ENCODE measurements at places on chromosomes 4 and X. TPM values are rescaled to one million over a fixed set of nuclear protein-coding genes. Genes with fewer than 3 reads are reported as not detected.

DNA sequence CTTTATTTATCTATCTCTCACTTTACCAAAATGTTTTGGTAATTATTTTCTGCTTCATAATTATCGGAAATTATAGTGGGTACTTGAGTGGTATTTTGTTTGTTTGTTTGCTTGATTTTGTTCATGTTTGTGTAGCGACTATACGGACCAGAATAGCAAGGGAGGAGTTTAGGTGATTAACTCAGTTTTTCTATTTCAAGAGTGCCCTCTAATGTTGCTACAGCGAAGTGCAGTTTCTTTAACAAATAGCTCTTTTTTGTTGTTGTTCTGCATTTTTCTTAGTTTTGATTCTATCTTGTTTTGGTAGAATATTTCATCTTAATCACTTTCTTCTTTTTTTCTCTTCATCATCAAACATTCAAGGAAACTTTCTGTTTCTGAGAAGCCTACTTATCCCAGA is 40.8 kb upstream of the QRFPR start:
- peaks cover 6% of the 10 kb centered on the region for H3K27me3 ChIP-seq
- no peak overlapping the region for H3K27ac ChIP-seq
- no peaks in the 10 kb centered on the region for H3K36me3 ChIP-seq
- no peaks in the 10 kb centered on the region for H3K4me1 ChIP-seq
- no peak overlapping the region for H3K4me3 ChIP-seq

NEUROG2 gene
- total RNA-seq, result not detected

GRCh38 chr4:37890801-37891259 is at the start of gene TBC1D1:
TSS of gene TBC1D1 (plus strand) at chr4:37891084. CDS start at chr4:37902096, 11,012 bp downstream.
- H3K4me1 ChIP-seq, result peaks cover 27% of the 10 kb centered on the region
- peak within 1 kb of the TSS; percentile 84 for H3K4me3 ChIP-seq
- no peaks in the 10 kb centered on the region for H3K36me3 ChIP-seq
- peaks cover 11% of the 10 kb centered on the region for H3K27me3 ChIP-seq
- H3K27ac ChIP-seq, result peak within 1 kb of the TSS; percentile 80
- DNase-seq, result peak; percentile 20

- H3K4me3 ChIP-seq, result no peak overlapping the region
- H3K4me1 ChIP-seq, result no peaks in the 10 kb centered on the region
- H3K27ac ChIP-seq, result no peak overlapping the region
These were observed 36.8 kb downstream of the RAP1GDS1 start for GRCh38 chr4:98298022-98298421.

DNA sequence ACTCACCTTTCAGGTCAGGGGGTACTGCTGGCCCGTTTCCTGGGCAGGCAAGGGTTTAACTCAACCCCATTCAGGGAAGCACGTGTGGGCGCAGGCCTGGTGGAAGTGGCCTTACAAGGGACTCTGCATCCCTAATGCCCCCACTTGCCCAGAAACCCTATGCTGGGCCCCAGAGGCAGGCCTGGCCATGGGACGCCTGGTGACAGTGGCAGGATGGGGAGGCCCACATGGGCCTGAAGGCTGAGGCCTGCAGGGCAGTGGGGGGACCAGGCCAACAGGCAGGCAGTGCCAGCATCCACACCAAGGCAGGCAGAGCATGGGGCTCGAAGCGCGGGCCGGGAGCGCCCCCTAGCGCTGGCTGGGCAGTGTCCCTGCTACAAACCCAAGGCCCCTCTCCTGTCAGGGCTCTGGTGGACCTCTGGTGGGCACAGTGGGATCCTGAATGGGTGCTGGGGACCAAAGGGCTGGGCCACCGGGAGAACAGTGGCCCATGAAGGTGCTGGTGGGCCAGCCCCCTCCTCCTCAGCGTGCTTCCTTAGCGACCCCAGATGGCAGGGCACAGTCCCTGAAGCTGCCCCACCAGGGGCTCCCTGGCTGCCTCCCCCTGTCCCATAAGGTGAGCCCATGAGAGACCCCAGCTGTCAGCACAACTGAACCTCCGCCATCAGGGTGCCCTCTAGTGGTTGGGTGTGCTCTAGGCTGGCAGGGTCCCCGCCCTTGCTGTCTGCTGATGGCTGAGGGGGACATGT is 16.8 kb downstream of the FGFR3 start:
- no peaks in the 10 kb centered on the region for H3K27me3 ChIP-seq
- peak; percentile 48 for DNase-seq
- no peaks in the 10 kb centered on the region for H3K36me3 ChIP-seq
- H3K27ac ChIP-seq, result no peak overlapping the region
- no peaks in the 10 kb centered on the region for H3K4me1 ChIP-seq

PLP1 gene
- total RNA-seq, result 0.08 TPM

GRCh38 chrX:112834031-112834845 is 6.4 kb downstream of the AMOT start:
- H3K27ac ChIP-seq, result no peak overlapping the region
- H3K4me3 ChIP-seq, result no peak overlapping the region
- H3K4me1 ChIP-seq, result no peaks in the 10 kb centered on the region
- no peaks in the 10 kb centered on the region for H3K36me3 ChIP-seq
- DNase-seq, result no peak
- H3K27me3 ChIP-seq, result no peaks in the 10 kb centered on the region

DNA sequence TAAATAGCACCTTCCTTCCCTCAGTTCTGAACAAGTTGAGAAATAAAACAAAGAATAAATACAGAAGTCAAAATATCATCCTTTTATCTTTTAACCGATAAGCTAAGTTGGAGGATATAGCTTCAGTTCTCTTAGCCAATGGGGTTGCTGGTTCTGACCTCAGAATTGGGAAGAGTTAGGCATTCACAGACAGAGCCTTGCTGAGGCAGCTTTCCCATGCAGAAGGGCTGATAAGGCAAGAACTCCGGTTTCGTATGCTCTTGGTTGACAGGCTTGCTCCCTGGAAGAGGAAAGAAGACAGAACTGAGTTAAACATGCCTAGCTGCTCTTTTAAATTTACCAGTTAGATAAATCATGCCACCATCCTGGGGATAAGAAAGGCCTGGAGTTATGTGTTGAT is 17.6 kb downstream of the FRAS1 start:
- DNase-seq, result no peak
- no peak overlapping the region for H3K4me3 ChIP-seq
- peaks cover 4% of the 10 kb centered on the region for H3K27me3 ChIP-seq

Measured in left lung (tissue), 14 donors.